ENCODE measurements at places on chromosomes 5 and 9. TPM values are rescaled to one million over a fixed set of nuclear protein-coding genes. Genes with fewer than 3 reads are reported as not detected.

GRCh38 chr9:115393976-115394775 is 276.2 kb upstream of the TNC start:
- no peak for DNase-seq
- no peaks in the 10 kb centered on the region for H3K36me3 ChIP-seq
- H3K27ac ChIP-seq = no peak overlapping the region
- no peaks in the 10 kb centered on the region for H3K27me3 ChIP-seq

- H3K27me3 ChIP-seq = no peaks in the 10 kb centered on the region
- no peaks in the 10 kb centered on the region for H3K36me3 ChIP-seq
- H3K4me1 ChIP-seq = no peaks in the 10 kb centered on the region
- H3K27ac ChIP-seq = no peak overlapping the region
- no peak overlapping the region for H3K4me3 ChIP-seq
These were observed 2.8 kb downstream of the TXNDC8 start for GRCh38 chr9:110334871-110335270.

Gene HEXB
- 125 TPM for total RNA-seq

- H3K27ac ChIP-seq = no peak overlapping the region
- no peaks in the 10 kb centered on the region for H3K36me3 ChIP-seq
- no peak overlapping the region for H3K4me3 ChIP-seq
- DNase-seq = no peak
- H3K4me1 ChIP-seq = no peaks in the 10 kb centered on the region
- H3K27me3 ChIP-seq = no peaks in the 10 kb centered on the region
These were observed 473.9 kb upstream of the COX7C start for GRCh38 chr5:86143837-86144236.

DNA sequence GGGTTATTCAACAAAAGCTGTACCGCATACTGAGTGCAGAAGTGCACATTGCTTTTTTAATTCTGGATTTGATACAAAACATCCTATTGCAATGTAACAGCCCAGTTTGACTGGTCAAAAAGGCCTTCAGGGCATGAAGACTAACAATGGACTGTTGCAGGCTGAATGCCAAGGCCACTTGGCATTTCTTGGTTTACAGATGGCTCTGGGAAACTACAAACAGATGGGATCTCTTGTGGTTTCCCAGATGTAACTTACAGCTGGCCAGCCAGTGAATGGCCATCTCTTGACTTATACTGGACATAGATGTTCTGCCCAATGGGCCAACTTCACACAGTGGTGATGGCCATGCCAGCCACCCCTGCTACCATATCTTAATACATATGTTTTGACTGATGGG is 36.8 kb downstream of the UGT3A2 start:
- no peak overlapping the region for H3K4me3 ChIP-seq
- no peaks in the 10 kb centered on the region for H3K36me3 ChIP-seq
- no peaks in the 10 kb centered on the region for H3K4me1 ChIP-seq
- no peak overlapping the region for H3K27ac ChIP-seq

Gene RFESD
- total RNA-seq = 1.5 TPM

Gene EGFLAM
- total RNA-seq = 0.97 TPM

Gene CFAP157
- total RNA-seq = 0.12 TPM

DNA sequence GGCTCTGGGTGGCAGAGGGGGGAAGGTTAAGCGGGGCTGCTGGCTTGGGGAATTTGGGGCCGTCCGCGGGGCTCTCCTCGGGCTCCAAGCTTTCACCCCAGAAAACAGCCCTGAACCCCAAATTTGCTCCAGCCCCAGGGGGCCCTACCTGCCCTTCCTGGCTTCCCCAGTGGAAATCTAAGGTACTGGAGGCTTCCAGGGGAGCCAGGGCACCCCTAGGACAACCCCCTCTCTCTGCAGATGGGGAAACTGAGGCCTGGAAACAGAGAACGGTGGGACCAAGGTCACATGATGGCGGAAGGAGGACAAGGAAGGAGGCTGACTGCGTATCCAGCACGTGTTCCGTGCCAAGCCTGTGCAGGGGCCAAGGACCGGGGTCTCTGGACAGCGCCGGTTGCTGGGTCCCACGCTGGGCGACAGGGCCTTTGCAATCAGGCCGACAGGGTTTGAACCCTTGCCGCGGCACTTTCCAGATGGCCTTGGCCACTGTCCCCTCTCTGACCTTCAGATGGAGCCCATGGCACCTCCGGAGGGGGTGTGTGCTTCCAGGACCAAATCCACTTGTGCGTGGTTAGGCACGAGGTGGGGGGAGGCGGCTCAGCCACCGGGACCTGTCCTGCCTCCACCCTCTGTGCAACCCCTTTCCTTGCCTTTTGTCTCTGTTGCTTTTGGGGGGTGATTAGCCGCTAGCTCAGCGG is 183.1 kb downstream of the C9orf50 start:
- H3K36me3 ChIP-seq = no peaks in the 10 kb centered on the region
- H3K27me3 ChIP-seq = no peaks in the 10 kb centered on the region
- H3K27ac ChIP-seq = peak overlapping the region; percentile 57

- H3K4me1 ChIP-seq = no peaks in the 10 kb centered on the region
- DNase-seq = no peak
- no peak overlapping the region for H3K27ac ChIP-seq
- no peak overlapping the region for H3K4me3 ChIP-seq
- no peaks in the 10 kb centered on the region for H3K27me3 ChIP-seq
These were observed 135.2 kb downstream of the PTTG1 start for GRCh38 chr5:160556846-160557245.

Gene LRRTM2
- total RNA-seq = 0.28 TPM

DNA sequence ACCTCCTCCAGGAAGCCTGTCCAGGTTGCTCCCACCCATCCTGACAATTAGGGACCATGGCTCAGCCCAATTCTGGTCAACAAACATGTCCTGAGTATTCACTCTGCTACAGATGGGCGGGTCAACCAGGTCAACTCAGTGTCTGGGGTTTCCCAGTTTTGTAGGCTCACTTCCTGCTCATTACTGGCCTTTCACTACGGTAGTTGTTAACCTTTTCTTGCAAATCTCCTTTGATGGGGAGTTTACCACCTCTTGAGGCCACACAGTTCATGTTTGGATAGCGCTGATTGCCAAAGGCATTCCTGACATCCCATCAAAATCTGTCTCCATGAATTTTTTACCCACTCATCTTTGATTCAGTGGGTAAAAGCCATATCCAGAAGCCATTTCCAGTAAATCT is 13.8 kb downstream of the TMEM8B start:
- no peak overlapping the region for H3K4me3 ChIP-seq
- no peaks in the 10 kb centered on the region for H3K4me1 ChIP-seq
- no peak overlapping the region for H3K27ac ChIP-seq

DNA sequence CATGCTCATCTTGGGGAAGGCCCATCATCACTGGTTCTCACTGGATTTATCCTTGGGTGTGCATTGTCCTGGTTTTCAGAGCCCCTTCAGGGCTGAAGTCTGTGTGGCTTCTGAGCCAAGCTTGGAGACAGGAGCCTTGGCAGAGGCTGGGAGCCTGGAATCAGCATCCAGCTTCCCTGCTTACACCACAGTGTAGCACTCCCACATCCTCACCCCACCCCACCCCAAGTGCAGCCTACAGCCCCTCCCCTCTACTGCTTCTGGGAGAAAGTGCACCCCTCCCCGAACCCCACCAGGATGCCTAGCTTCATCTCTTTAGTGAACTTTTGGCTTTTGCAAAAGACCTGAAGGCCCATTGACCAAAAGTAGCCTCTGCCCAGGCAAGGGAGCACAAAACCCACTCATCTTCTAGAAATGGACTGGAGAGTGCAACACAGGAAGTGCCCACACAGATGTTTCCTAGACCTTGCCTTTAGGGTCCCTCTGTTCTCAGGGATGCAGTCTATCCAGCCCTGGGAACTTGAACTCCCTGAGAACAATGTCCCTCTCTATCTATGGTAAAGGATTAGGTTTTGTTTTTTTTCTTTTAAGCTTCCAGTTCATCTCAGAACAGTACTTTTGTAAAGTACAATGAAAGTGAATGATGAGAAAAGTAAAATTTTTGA is 189.7 kb downstream of the PALM2AKAP2 start:
- DNase-seq = no peak
- H3K36me3 ChIP-seq = no peaks in the 10 kb centered on the region
- no peak overlapping the region for H3K27ac ChIP-seq

Gene MCC
- total RNA-seq = 4.4 TPM

DNA sequence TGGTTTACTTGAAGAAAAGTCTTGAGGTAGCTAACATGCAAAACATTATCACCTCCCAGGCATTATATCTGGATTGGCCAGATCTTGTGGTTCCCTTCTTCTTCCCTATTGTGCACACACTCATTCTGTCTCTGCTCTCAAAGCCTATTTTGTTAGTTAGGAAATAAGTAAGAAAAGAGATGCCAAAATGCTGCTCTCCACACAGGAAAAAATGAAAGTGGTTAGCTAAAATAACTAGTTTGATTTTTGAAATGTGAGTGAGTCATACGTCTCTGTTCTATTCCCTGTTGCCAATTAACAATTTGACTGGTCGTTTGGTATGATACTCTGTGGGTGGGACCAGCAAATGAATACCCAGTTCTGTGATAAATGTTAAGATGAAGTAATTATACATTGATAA is 28.1 kb downstream of the LMNB1 start:
- DNase-seq = no peak
- no peak overlapping the region for H3K4me3 ChIP-seq
- H3K4me1 ChIP-seq = no peaks in the 10 kb centered on the region
- H3K36me3 ChIP-seq = no peaks in the 10 kb centered on the region
- no peak overlapping the region for H3K27ac ChIP-seq
- H3K27me3 ChIP-seq = no peaks in the 10 kb centered on the region

Gene MARCHF11
- total RNA-seq = 0.57 TPM

DNA sequence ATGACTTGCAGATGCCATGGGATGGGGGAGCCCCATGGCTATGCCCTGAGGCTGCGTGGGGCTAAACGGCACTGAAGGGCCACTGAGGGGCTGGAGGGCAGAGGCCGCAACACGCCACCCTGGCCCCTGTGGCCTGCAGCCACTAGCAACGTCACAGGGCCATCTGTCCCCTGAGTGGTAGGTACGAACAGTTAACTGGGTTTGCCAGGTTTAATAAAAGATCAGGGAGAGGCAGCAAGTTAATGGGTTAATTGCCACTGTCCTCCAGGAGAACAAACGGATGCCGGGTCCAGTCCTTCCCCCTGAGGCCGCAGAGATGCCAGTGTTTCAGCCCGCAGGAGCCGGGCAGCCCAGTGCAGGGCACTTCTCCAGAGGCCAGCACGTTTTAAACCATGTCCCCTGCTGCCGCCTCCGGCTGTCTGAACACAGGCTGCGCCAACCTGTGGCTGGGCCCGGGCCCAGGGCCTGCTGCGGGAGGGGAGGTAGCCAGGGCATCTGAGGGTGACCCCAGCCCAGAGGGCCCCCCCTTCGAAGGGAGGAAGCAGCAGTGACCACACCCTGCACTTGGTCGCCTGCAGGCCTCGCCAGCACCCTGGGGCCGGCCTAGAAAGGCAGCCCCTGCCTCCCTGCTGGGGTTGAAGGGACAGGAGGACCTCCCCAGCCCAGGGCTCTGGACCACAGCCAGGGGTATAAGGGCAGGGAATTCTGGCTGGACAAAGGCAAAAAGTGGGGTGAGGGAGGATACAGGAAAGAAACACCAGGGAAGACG is 227.3 kb downstream of the FANCC start:
- H3K27me3 ChIP-seq = no peaks in the 10 kb centered on the region
- H3K27ac ChIP-seq = peak overlapping the region; percentile 36
- H3K4me3 ChIP-seq = no peak overlapping the region
- H3K36me3 ChIP-seq = no peaks in the 10 kb centered on the region

GRCh38 chr9:79768194-79768593 is 196.4 kb downstream of the TLE4 start:
- H3K36me3 ChIP-seq = no peaks in the 10 kb centered on the region
- no peak overlapping the region for H3K4me3 ChIP-seq
- no peak for DNase-seq
- no peak overlapping the region for H3K27ac ChIP-seq

GRCh38 chr5:3105581-3105980 is 354.1 kb upstream of the IRX2 start:
- H3K4me1 ChIP-seq = no peaks in the 10 kb centered on the region
- H3K27ac ChIP-seq = no peak overlapping the region
- no peaks in the 10 kb centered on the region for H3K36me3 ChIP-seq
- no peak overlapping the region for H3K4me3 ChIP-seq
- no peaks in the 10 kb centered on the region for H3K27me3 ChIP-seq

DNA sequence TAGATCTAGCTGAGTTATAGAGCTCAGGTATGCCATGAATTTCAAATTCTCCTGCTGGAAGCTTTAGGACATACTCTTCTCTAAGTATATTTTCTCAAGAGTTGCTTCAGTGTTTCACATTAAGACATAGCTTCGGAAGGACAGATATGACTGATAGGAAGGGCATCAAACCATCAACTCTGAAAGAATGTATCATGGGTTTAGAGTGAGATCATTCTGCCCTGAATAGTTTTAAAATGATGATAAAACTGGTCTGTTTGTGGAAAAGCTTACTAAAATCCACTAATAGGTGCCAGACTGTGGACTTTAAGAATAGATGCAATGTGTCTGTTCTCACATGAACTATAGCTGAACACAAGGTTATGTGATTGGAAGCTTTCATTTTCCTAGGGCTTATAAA is 8.4 kb downstream of the SPEF2 start:
- no peak overlapping the region for H3K4me3 ChIP-seq
- H3K27ac ChIP-seq = no peak overlapping the region
- no peaks in the 10 kb centered on the region for H3K36me3 ChIP-seq
- H3K4me1 ChIP-seq = no peaks in the 10 kb centered on the region
- DNase-seq = no peak

GRCh38 chr9:118809160-118809625 is 560.0 kb downstream of the BRINP1 start:
- H3K4me1 ChIP-seq = no peaks in the 10 kb centered on the region
- H3K36me3 ChIP-seq = no peaks in the 10 kb centered on the region
- no peaks in the 10 kb centered on the region for H3K27me3 ChIP-seq
- peak overlapping the region; percentile 30 for H3K4me3 ChIP-seq
- peak; percentile 3 for DNase-seq

Gene EXD3
- total RNA-seq = 16.0 TPM

GRCh38 chr9:38229504-38230155 is 160.6 kb upstream of the SHB start:
- no peak overlapping the region for H3K4me3 ChIP-seq
- no peak for DNase-seq
- H3K27me3 ChIP-seq = no peaks in the 10 kb centered on the region

DNA sequence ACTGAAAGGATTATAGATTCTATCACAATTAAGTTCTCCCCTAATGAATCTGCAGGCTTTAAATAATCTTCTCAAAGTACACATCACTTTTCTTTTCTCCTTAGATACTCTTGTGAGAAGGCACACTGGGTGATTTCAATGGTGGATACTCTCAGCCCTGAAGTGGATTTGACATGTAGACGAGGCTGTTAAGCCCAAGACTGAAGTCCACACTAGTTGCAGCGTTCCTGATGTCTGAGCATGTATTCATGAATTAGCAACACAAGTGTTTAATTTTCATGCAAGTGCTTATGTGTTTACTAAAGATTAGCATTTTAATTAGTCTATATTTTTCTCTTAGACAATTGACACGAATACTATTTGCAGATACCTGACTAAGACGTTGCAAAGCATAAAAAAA is 218.9 kb downstream of the TMEM161B start:
- no peak overlapping the region for H3K4me3 ChIP-seq
- H3K27ac ChIP-seq = no peak overlapping the region
- H3K36me3 ChIP-seq = no peaks in the 10 kb centered on the region
- no peaks in the 10 kb centered on the region for H3K4me1 ChIP-seq
- H3K27me3 ChIP-seq = no peaks in the 10 kb centered on the region
